ENCODE measurements at places on chromosomes 13 and 19. TPM values are rescaled to one million over a fixed set of nuclear protein-coding genes. Genes with fewer than 3 reads are reported as not detected.

- H3K4me1 ChIP-seq = no peaks in the 10 kb centered on the region
- no peaks in the 10 kb centered on the region for H3K36me3 ChIP-seq
- H3K27ac ChIP-seq = no peak overlapping the region
- no peak for DNase-seq
- H3K27me3 ChIP-seq = no peaks in the 10 kb centered on the region
Measured at GRCh38 chr19:17415121-17415520, 4.7 kb upstream of the MVB12A start.

DNA sequence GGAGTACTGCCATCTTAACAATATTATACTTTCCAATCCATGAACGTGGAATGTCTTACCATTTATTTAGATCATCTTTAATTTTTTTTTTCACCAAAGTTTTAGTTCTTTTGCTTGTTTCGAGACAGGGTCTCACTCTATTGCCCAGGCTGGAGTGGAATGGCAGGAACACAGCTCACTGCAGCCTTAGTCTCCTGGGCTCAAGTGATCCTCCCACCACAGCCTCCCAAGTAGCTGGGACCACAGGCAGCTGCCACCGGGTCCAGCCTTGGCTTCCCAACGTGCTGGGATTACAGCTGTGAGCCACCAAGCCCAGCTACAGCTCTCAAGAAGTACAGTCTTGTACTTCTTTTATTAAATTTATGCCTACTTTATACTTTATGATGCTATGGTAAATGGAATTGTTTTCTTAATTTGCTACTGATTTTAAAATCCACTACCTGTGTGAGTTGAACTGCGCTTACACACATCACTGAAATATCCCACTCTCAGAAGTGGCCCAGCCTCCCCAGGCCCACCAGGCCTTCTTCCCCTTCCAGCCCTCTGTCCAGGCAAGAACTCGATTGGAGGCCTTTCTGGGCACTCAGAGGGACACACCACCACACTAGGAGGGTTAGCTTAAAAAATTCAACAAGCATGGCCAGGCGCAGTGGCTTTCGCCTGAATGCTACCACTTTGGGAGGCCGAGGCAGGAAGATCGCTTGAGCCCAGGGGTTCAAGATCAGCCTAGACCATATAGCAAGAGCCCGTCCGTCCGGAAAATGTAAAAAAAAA lies 1.0 kb upstream of the PGLS start:
- DNase-seq = no peak
- H3K36me3 ChIP-seq = no peaks in the 10 kb centered on the region
- peak overlapping the region; percentile 90 for H3K4me3 ChIP-seq
- H3K4me1 ChIP-seq = peaks cover 7% of the 10 kb centered on the region

GRCh38 chr19:579111-579841 lies 6.9 kb downstream of the BSG start:
- no peak for DNase-seq
- no peaks in the 10 kb centered on the region for H3K36me3 ChIP-seq
- H3K4me3 ChIP-seq = no peak overlapping the region
- peaks cover 7% of the 10 kb centered on the region for H3K4me1 ChIP-seq

DNA sequence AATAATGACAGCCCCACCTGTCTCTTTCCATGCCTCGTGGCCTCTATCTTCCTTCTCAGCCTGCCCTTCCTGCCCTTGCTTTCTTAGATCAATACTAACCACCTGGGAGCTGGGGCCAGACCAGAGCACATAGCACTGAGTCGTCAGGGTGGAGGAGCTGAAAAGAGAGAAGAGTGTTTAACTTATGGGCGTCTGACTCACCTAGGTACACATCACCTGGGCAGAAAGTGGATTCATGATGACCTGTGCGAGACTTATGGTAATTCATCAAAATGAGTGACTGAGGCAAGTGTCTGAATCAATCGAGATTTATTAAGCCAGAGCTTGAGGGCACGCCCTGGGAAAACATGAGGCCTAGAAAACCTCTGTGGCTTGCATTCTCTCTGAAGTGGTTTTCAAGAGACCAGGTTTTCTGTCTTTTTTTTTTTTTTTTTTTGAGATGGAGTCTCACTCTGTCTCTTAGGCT lies 19.2 kb downstream of the CEACAM6 start:
- H3K4me3 ChIP-seq = no peak overlapping the region
- no peaks in the 10 kb centered on the region for H3K36me3 ChIP-seq
- H3K27ac ChIP-seq = peak overlapping the region; percentile 88
- H3K4me1 ChIP-seq = no peaks in the 10 kb centered on the region
- H3K27me3 ChIP-seq = no peaks in the 10 kb centered on the region

DNA sequence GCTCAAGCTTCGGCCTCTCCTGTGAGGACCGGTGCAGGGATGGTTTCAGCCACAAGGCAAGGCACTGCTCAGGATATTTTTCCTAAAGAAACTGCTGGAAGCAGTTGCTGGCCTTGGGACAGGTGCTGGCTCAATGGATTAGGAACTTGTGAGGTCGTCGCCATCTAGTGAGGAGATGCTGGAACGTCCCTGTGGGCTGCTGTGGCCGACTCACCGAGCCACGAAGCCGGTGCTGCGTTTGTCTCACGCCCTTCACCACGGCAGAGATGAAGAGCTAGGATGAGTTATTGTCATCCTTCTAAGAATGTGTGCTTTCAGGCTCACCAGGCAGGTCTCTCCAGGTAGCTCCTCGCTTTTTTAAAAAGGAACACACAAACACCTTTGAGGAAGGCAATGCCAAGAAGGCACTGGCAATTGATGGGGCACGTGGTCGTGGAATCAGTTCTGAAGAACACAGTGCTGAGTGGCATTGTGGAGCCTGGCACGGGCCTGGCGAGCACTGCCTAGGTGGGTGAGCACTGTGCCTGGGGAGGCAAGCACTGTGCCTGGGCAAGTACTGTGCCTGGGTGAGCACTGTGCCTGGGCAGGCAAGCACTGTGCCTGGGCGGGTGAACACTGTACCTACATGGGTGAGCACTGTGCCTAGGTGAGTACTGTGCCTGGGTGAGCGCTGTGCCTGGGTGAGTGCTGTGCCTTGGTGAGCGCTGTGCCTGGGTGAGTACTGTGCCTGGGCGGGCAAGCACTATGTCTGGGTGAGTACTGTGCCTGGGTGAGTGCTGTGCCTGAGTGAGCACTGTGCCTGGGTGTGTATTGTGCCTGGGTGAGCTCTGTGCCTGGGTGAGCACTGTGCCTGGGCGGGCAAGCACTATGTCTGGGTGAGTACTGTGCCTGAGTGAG lies 140.4 kb downstream of the TEX29 start:
- H3K27me3 ChIP-seq = peaks cover 40% of the 10 kb centered on the region
- H3K36me3 ChIP-seq = no peaks in the 10 kb centered on the region
- H3K4me1 ChIP-seq = no peaks in the 10 kb centered on the region
- H3K27ac ChIP-seq = no peak overlapping the region

DNA sequence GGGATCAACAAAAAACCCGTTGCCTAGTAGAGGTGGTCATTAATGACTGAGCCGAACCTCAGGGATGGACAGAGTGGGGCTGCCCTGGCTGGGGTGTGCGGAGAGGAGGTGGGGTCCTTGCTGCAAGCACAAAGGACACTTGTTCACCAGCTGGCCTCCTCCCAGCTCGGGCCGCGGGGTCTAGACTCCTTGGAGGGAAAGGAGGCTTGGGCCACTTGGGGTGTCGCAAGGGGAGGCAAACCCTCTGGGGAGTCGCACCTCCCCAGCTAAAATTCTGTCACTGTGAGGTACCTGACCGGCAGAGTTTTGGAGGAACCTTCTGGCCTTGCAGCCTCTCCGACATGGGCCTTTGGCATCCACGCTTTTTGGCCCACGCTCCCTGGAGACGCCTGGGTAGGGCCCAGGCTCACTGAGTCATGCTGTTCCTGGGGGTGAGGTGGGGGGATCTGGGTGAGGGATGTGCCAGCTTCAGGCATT lies 8.2 kb downstream of the KLHL26 start:
- H3K4me1 ChIP-seq = no peaks in the 10 kb centered on the region
- no peaks in the 10 kb centered on the region for H3K27me3 ChIP-seq
- peak overlapping the region; percentile 20 for H3K4me3 ChIP-seq
- peak overlapping the region; percentile 75 for H3K27ac ChIP-seq

DNA sequence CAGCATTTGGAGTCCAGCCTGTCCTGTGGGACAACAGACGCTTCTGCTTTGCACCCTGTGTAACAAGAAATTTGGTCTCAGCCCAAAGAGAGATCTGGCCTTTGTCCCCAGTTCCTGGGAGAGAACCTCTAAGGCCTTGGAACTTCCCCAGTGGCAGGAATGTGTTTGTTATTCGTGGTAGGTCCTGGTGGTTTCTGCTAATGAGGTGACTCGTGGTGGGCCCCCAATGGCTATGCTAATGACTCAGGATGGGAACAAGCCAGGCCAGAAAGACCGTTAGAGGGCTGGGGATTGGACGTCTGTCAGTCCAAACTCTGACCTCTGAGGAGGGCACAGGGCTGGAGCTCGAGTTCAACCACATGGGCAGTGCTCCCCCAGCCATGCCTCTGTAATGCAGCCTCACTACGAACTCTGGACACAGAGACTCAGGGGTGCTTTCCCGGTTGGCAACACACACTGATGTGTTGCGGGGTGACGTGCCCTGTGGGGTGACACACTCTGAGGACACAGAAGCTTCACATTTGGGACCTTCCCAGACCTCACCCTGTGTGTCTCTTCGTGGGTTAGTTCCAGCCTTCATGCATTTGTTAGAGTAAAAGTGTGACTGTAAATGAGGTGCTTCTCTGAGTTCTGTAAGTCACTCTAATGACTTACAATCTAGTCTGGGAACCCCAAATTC lies 38.9 kb downstream of the TEX29 start:
- H3K27me3 ChIP-seq = peaks cover 32% of the 10 kb centered on the region
- H3K4me1 ChIP-seq = no peaks in the 10 kb centered on the region
- no peak overlapping the region for H3K4me3 ChIP-seq
- DNase-seq = no peak

DNA sequence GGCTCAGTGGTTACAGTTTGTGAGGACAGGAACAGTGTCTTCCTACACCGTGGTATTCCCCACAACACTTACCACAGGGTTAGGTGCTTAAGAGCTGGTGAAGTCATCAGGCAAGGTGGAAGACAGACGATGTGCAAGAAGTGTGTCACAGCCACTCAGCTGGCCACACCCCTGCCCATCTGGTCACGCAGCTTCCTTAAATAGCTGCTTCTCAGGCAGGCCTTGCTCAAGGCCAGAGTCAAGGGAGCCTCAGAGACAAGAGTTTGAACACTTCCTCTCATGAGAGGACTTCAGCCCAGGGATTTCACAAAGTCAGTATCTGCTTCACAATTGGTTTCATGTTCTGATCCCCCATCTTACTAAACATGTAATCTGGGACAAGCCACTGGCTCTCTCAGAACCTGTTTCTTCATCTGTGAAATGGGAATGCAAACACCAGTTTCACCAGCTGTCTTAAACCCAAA lies 80.3 kb upstream of the FRY start:
- DNase-seq = no peak
- H3K27ac ChIP-seq = peak overlapping the region; percentile 30
- no peaks in the 10 kb centered on the region for H3K4me1 ChIP-seq

DNA sequence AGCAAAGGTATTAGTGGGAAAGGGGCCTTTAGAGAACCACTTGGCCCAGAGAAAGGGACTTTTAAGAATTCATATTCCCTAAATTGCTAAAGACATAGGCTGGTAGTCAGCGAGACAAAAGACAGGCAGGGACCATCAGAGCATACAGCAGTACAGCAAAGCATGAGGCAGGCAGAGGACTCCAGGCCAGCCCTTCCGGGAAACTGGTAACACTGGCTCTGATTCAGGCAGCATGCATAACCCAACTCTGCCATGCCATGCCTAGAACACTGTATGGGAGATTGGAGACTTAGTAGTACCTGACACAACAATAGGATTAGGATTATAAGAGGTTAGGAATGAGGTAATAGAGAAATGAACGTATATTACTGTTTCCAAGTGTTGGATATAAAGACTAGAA lies 34.9 kb downstream of the CAB39L start:
- no peak overlapping the region for H3K4me3 ChIP-seq
- no peak for DNase-seq
- no peaks in the 10 kb centered on the region for H3K27me3 ChIP-seq
- H3K4me1 ChIP-seq = no peaks in the 10 kb centered on the region

CYP2A7 gene
- not detected for total RNA-seq

CLDND2 gene
- not detected for total RNA-seq

KLK1 gene
- total RNA-seq = 0.44 TPM

ZNF432 gene
- 13.4 TPM for total RNA-seq

VASP gene
- 61.6 TPM for total RNA-seq
